Activated effector memory CD4-positive, alpha-beta T cell treated with anti-CD3 and anti-CD28 coated beads, Interleukin-2, amount 50 U/mL, for 16 hours (primary cell): ENCODE measurements at places on chromosomes 7 and 10.

DNA sequence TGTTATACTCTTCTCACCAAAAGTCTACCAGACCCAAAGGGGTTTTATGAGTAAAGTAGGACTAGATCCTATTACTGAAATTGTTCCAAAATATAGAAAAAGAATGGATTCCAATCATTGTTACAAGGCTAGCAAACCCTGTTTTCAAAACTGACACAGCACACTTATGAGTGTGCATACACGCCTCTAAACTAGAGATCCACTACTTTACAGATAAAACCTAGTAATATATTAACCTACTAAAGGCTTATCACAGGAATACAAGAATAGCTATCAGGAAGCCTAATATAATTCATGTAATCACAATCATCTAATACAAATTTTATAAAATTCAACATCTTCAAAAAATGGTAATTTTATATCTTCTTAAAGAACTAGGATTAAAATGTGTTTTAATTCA lies 52.2 kb downstream of the ERCC6 start:
- no peak for DNase-seq

DNA sequence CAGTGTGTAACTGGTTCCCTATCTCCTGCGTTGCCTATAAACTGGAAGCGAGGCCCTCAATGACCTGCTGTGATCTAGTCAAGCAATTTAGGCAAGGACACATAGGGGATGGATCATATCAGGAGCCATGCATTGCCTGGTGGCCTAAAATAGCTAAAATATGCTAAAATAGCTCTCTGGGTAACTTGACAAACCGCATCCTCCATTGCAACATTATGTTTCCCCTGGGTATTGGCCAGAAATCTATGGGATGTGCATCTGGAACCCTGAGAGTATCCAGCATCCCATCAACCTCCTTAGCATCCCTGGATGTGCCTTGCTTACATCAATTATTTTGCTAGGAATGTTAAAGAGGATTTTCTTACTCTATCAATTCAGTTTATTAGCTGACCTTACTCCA lies 91.7 kb upstream of the ADCY1 start:
- no peak for DNase-seq

GRCh38 chr10:27446091-27446918 lies 57.8 kb upstream of the RAB18 start:
- DNase-seq = no peak

GRCh38 chr7:36391436-36392198 lies 2.0 kb downstream of the ANLN start:
- DNase-seq = no peak

- DNase-seq = no peak
Observed at GRCh38 chr10:99742701-99743100, 10.7 kb downstream of the CUTC start.

GRCh38 chr7:7188091-7188490 lies 5.7 kb downstream of the C1GALT1 start:
- DNase-seq = no peak

DNA sequence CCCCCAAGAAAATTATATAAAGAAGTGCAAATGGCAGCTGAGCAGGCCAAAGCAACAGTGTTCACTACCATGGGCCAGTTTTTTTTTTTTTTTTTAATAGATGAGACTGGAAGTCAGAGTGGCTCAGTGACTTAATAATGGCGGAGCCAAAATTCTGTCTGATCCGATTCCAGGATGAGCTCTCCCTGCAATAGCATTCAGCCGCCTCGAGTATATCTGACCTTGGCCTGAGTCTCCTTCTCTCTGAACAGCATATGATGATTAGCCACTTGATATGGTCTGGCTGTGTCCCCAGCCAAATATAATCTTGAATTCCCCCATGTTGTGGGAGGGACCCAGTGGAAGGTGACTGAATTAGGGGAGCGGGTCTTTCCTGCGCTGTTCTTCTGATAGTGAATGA lies 76.7 kb upstream of the PRLHR start:
- DNase-seq = no peak

DNA sequence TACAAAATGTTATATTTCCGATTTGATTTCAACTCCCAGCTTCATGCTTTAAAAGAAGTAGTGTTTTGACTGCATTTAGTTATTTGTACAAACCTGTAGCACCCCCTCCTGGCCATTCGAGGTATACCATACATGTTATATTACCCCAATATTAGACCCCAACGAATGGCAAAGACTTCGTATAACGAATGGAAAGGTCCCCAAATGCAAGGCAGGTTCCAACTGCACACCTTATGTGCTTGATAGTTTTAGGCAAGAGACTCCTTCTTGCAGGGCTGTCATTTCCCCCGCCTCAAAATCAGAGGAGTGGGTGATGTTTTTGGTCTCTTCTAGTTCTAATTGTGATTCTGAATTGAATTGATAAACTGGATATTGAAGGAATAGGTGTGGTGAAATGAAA lies 101.1 kb upstream of the TARP start:
- peak; percentile 78 for DNase-seq

DNA sequence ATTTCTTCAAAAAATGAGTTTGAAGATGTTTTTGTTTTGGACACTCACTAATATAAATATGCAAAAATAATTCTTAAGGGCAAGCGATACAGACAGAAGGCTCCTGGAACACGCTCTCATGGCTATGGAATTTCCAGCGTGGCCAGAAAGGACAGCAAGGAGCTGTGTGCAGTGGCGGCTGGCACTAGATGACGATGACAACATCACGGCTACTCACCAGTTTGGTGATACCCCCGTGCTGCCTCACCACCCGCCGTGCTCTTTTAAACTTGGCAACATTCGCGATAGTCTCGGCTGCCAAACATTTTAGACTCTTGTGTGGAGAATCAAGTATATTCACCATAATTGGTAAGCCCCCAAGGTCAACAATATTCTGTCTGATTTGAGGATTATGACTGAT lies 54.9 kb downstream of the ODAD2 start:
- no peak for DNase-seq

- DNase-seq = no peak
Observed at GRCh38 chr10:82628373-82628772, 753.4 kb downstream of the NRG3 start.

GRCh38 chr10:28317760-28318159 lies 14.9 kb upstream of the MPP7 start:
- no peak for DNase-seq

- DNase-seq = no peak
Observed at GRCh38 chr7:100822236-100823139, 4.8 kb downstream of the EPHB4 start.

DNA sequence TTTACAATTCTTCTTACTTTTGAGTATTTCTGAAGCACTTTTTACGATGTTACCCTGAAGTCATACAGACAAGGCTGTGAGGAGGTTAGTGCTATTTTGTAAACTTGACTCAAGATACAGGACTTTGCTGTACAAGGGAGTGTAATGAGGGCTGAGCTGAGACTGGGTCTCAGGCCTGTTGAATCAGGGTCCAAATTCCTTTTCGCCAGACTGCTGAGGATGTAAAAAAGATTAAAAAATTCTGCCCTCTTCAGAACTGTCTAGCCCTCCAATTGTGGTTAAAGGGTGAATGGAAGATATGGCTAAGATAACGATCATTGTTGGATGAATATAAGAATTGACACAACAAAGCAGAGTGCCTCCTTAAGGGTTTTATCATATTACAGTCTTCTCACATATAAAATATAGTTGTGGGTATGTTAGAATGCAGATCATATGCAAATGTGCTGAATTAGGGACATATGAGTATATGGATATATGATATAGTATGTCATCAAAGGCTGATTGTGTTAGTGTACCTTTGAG lies 165.4 kb downstream of the SUGCT start:
- DNase-seq = no peak

DNA sequence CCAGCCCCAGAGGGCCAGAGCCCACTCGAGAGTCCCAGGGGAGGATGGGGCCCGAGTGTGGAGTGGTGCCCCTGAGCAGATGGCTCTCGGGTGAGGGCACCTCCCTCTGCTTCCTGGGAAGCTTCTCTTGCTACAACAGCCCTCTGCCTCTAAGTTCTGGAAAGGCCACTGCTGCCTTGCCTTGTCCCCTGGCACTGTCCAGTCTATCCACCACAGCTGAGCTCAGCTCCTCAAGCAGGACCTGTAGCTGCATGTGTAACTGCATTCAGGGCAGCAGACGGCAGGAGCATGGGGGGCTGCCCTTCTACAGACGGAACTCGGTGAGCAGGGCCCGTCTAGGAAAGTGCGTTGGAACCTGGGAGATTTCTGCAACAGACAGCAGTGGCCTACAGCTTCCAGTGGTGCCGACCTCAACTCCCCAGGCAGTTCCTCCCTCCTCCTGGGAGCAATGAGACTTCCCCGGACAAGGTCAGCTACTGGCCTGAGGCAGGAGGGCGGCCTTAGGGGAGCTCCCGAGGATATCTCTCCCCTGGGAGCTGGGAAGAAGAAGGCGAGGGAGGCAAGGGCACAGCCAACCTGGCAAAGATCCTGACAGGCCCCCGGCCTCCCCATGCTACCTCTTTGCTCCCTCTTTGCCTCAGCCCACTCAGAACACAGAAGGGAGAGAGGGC lies 88.5 kb downstream of the DLG5 start:
- DNase-seq = no peak

GRCh38 chr10:8794860-8795259 lies 740.4 kb downstream of the GATA3 start:
- DNase-seq = no peak
